GM23338 (cell line): ENCODE measurements at places on chromosomes 12 and 14.

GRCh38 chr12:105523164-105524057, 192.9 kb downstream of the C12orf75 start:
- peak; percentile 21 for DNase-seq

DNA sequence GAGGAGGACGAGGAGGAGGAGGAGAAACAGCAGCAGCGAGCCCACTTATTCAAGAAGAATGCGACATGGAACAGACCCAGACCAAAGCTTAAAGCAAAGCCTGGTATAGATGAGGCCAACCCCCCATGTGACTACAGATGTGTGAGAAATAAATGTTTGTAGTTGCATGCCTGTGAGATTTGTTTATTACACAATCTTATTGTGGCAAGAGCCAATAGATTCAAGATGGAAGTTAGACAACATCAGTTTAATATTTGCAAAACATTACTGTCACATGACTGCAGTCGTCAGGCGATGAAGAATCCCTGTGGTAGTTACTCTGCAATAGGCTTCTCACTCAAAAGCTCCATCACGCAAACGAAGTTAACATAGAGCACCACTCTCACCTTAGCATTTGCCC, 17.2 kb upstream of the SLC35F4 start:
- no peak for DNase-seq

DNA sequence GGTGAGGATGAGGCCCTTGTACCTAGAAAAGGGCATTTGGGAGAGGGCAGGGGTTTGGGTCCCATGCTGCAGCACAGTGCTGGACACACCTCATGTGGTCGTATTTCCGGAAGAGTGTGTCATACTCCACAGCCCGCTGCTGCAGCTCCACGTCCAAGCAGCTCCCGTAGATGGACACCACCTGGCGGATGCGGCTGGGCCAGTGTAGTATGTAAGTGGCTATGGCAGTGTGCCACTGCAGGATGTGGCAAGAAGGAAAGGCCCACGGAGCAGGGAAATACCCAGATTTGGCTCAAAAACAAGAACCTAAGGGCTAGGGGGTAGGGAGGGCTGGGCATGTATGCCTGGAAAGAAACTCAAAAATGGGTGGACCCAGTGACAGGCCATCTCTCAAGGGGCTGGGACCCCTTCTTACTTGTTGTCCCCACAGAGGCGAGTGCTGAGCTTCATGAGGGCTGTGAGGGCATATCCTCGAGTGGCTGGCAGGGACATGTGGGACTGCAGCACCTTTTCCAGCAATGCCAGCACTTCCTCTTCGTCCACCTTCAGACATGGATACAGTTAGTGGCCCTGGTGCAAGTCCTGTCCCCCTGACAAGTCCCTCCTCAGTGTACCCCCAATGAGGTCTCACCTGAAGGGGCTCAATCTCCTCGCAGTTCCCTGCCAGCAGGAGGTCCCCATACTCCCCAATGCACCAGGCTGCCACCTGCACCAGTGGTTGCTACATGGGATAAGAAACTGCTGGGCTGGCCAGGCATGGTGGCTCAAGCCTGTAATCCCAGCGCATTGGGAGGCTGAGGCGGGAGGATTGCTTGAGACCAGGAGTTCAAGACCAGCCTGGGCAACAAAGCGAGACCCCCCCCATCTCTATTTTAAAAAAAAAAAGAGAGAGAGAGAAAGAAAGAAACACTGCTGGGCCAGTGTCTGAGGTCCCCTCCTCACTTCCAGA, 5.4 kb downstream of the AP1G2 start:
- no peak for DNase-seq

- peak; percentile 80 for DNase-seq
These were observed 38.6 kb downstream of the SYNE2 start for GRCh38 chr14:63891148-63891975.

GRCh38 chr12:131929581-131930456, 743 bp downstream of the PUS1 start:
- no peak for DNase-seq

DNA sequence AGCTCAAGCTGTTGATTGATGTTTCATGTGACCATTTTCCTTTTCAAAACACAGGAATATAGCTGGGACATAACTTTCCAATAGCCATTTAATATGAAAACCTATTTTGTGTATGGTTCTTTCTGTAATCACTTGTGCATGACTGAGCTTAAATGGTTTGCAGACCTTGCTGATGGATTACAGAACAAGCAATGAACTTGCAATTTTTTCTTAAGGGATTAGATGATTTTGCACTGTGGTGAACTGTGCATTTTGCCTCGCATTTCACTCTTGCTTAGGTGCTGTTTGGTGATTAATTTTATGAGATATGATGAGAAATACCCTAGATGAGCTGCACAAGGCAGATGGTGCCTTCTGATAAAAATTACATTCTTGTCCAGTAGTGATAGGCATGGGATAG, 419.0 kb upstream of the FBXO33 start:
- no peak for DNase-seq
